ENCODE measurements at places on chromosomes 16 and 17.

- DNase-seq: no peak
Measured at GRCh38 chr16:67844497-67844896, 2.2 kb upstream of the NUTF2 start.

DNA sequence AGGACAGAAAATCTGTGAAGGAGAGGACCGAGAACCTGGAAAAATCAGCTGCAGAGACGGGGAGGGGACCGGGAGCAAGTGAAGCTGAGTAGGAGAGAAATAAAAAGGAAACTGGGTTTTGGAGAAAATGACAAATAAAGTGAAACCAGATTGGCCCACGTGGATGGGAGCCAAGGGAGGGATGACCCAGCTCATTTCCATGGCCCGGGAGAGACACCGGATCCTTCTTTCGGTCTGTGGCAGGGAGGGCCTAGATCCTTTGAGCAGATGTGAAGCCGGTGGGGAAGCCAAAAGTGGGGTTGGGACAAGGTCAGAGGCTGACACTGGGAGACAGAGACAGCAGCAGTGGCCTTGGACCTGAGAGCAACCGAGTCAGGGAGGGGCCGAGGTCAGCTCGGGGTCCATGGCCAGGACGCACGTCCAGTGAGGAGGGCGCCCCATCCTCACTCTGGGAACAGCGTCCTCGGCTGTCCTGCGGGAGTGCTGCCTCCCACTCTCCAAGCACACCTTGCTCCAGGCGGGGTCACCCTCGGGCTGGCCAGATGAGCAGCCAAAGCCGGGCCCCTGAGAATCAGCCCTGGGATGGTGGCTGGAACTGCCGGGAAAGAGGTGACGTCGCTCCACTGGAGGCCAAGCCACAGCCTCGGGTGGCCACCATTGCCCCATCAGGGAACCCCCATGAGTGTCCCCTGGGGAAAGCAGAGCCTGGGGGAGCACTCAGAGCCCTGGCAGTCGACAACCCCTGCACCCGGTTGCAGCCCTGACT is 50.8 kb upstream of the CDR2 start:
- DNase-seq: no peak

- DNase-seq: no peak
Measured at GRCh38 chr16:27962197-27962596, 101.3 kb downstream of the GSG1L start.

- no peak for DNase-seq
Measured at GRCh38 chr17:48068491-48068961, 20.4 kb downstream of the NFE2L1 start.

DNA sequence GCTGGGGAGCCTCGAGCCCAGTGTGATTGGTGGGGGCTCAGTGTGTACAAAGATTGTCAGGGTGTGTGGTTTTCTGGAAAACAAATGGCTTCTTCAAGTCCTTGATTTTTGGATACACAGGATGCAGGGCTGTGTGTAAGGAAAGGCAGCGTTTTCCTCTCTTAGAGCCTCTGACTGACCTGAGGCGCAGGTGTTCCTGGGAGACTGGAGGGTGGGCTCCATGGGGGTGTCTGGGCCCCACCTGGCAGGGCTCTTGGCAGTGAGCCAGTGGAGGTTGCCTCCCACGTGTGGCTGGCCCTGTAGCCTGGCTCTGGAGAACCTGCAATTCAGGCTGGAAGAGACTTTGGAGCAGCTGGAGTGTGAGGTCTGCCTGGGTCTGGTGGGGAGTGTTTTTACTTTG is 5.0 kb downstream of the FOXK2 start:
- DNase-seq: no peak

DNA sequence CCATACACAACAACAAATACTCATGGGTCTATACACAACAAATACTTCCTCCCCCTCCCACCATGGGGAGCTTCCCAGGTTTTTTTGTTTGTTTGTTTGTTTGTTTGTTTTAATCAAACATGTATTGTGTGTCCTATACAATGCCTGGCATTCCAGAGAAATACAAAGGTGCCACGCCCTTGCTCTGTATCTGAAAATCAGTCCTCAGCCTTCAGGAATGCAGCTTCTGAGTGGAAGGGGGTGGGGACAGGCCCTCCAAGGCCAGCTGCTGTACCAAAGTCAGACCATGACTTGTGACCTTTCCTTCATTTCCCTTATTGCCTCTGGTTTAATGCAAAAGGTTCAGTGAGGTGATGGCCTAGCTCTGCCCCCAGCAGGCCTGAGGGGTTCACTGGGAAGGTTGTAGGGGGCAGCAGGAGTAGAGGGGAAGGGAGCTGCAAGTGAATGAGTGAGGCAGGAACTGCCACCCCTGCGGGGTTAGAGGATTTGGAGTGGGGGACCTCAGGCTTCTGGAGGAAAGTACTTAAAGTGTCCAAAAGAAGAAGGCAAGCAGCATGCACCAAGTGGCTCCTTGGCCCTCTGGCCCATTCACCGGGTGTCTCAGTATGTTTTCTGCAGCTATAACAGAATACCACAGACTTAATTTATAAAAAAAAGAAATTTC is 105.2 kb downstream of the CLEC16A start:
- no peak for DNase-seq

GRCh38 chr17:7022781-7023571 is at the start of gene BCL6B:
TSS of gene BCL6B (plus strand) at chr17:7023050. CDS start at chr17:7023672, 622 bp downstream.
- DNase-seq: peak; percentile 76

DNA sequence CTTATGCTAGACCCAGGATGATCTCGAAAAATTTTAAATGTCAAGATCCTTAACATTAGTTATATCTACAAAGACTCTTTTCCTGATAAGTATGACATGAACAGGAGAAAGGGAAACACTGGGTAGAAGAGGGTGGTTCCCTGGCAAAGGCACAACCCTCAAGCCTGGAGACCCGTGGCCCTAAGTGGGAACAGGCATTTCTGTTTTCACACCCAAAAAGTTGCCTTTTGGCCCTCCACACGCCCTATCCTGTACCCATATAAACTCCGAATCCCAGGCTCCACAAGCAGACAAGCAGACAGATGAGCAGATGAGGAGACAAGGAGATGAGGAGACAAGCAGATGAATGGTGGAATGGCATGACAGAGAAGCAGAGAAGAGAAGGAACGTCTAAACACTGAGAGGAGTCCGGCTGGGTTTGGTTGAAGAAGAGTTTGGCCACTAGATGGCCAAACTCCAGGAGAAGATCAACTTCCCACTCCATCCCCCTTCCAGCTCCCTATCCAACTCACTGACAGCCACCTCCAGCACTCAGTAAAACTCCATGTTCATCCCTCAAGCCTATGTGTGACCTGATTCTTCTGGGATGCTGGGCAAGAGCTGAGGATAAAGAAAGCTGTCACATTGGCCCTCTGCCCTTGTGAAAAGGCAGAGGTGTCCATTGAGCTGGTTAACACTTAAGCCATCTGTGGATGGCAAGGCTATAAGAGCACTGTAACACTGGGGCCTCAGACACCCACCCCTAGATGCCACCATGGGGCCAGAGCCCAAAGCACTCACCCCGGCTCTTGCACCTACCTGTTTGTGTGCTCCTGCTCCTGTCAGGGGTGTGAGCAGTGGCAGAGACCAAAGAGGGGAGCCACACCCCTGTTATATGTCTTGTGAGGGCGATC is 139.6 kb upstream of the FAM20A start:
- no peak for DNase-seq

- no peak for DNase-seq
Measured at GRCh38 chr17:33019161-33019890, 27.7 kb downstream of the SPACA3 start.

DNA sequence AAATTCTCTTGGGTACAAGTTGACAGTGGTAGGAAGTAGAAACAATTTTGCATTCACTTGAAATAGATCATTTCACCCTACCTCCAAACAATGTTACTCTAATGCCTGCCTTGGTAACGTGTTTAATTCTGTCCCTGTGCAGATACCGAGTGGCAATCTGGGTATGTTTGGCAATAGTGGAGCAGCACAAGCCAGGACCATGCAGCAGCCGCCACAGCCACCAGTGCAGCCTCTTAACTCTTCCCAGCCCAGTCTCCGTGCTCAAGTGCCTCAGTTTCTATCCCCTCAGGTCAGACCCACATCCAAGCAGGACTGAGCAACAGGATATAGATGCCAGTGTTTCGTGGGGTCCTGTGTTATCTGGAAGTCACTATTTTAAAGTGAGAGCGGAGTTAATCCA is 49.3 kb downstream of the TMC6 start:
- no peak for DNase-seq

GRCh38 chr17:14904386-14904785 is 360.7 kb downstream of the PMP22 start:
- DNase-seq: no peak

- DNase-seq: no peak
Measured at GRCh38 chr16:67668495-67669157, 2.0 kb downstream of the C16orf86 start.

- DNase-seq: no peak
Measured at GRCh38 chr17:69445132-69445531, 30.6 kb downstream of the MAP2K6 start.

- DNase-seq: no peak
Measured at GRCh38 chr16:1430214-1430758, 592 bp upstream of the PERCC1 start.

DNA sequence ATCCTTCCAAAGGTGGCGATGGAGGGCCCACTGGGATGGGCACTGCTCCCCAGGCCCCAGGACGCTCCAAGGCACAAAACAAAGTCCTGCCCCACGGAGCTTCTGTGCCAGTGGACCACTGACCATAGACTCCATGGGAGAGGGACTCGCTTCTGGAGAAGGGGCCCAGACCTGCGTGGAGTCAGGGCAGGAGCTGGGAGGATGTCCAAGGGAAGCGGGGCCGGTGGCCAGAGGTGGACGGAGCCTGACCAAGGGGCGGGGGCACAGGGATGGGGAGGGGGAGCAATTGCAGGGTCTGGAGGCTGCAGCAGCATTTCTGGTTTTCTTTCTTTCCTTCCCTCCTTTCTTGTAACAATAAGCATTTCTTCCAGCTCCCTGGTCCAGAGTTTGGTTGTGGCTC is 14.1 kb downstream of the KCNJ12 start:
- DNase-seq: no peak

GRCh38 chr16:72995151-72995881 is 52.6 kb downstream of the ZFHX3 start:
- DNase-seq: no peak

GRCh38 chr17:45414990-45415881 is 17.4 kb downstream of the ARHGAP27 start:
- DNase-seq: no peak

DNA sequence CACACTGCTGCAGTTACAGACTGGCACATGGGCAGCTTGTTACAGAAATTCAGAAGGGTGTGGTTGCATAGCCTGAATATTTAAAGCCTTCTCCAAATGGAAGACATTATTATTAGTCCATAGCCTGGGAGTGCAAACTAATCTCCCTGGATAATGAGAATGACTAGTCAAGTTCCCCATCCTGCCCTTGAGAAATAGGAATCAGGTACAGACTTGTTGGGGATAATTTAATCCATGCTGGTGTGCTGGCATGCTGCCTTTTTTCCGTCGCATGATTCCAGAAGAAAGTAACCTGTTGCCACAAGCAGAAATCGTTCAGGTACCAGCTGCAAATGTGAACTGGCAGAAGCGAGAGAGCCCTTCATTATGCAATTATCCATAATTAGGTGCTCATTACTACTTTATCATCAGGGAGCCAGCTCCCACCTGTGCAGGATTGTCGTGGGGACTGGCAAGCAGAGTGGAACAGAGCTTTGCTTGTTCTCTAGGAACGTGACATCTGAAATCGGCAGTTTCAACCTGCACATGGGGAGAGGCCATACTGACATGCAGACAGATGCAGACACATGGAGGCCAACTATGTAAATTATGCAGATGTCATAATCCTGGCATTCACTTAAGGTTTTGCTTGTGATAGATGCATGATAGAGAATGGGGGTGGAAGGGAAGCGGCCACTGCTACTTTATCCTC is 419.4 kb downstream of the PMP22 start:
- DNase-seq: no peak

GRCh38 chr17:61250335-61250890 is 149.2 kb upstream of the TBX2 start:
- no peak for DNase-seq

DNA sequence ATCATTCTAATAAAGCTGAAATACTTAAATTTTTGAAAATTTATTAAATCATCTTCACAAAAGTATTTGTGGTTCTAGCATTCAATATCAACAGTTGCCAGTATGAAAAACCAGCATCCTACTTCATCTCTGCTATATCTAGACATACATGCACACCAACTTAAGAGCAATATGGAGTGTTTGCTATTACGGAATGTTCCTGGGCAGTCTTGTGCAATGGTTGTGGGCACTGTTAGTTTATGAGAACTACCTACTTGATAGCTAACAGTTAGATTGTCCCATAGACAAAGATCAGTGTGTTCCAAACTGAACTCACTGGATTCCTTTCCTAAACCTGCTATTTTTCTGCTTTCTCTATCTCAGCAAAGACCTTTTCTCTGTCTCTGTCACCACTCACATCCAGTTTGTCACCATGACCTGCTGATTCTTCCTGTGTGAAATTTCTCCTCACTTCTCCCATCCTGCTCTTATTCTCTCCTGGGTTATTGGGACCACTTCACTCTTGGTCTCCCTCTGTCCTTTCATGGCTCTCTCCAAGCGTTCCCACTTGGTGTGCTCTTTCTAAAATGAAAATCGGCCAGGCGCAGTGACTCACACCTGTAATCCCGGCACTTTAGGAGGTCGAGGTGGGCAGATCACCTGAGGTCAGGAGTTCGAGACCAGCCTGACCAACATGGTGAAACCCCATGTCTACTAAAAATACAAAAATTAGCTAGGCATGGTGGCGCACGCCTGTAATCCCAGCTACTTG is 27.7 kb downstream of the CNTROB start:
- no peak for DNase-seq

GRCh38 chr16:75111961-75112733 is 4.4 kb downstream of the LDHD start:
- DNase-seq: no peak

DNA sequence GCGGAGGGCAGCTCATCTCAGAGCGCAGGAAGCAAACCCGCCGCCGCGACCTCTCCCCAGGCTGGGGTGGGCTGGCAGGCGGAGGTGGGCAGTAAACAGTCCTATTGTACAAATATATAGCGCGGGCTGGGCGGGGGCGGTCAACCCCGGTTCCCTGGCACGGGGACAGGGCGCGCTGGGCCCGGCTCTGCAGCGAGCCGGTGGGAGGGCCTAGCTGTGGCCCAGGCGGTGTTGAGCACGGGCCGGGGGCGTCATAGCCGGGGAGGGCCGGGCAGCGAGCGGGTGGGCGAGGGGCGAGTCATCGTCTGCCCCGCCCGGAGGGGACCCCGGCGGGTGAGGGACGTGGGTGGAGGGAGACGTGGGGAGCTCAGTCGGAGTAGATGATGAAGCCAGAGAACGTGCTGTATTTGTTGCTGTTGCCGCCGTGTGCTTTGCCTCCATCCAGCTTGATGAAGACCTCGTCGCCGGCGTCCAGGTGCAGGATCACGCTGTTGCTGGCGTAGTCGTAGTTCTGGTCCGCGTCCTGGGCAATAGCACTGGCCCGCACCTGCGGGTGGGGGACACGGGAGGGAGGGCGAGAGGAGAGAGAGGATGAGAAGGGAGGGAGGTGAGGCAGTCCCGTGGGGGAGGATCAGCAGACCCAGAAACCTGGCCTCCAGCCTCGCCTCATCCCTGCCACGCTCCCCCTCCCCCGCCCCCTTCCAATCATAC is 8.1 kb downstream of the C1QL1 start:
- no peak for DNase-seq
